Kidney (tissue), 22 donors: ENCODE measurements at places on chromosomes 2 and 18.

- DNase-seq = peak; percentile 47
Measured at GRCh38 chr2:108621087-108621559, 86.9 kb downstream of the LIMS1 start.

- no peak for DNase-seq
Measured at GRCh38 chr18:38642711-38643110, 1077.1 kb upstream of the CELF4 start.

- DNase-seq = no peak
Measured at GRCh38 chr18:10519366-10519765, 6.5 kb upstream of the NAPG start.

GRCh38 chr2:225998653-225999052 is 599.1 kb downstream of the NYAP2 start:
- no peak for DNase-seq

- DNase-seq = peak; percentile 93
Measured at GRCh38 chr2:112481050-112481527, 867 bp upstream of the TTL start.

GRCh38 chr2:39666491-39667101 is 879 bp downstream of the TMEM178A start:
- peak; percentile 39 for DNase-seq

GRCh38 chr2:85503168-85503850 is 35.7 kb upstream of the MAT2A start:
- DNase-seq = no peak

DNA sequence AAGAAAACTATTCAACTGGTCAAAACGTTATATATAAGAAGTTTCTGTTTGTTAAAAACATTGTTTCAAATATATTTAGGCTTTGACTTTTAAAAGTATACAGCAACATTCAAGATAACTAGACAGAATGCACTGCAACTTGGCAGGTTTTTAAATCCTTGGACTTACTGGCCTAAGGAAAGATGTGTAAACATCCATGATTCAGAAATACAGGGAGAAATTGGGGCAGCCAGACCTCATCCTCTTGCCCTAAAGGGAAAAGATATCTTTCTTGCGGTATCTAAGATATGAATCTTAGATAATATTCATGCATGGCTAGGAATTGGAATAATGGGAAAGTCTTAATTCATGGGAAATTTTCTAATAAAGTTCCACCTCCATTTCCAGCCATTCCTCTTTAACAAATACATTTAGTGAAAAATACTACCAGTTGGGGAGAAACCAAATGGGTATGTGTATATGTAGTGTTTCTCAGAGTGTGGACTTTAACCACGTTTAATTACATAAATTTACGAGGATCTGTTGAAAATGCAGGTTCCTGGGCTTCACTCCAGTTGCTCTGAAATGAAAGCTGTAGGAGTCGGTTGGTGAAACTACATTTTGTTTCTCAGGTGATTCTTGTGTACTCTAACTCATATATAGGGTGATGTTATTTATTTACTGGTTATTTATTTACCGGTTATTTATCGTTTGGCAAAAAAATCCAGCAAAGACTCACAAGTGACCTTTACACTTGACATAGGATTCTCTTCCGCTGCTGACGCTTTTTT is 587 bp upstream of the TANK start:
- no peak for DNase-seq

DNA sequence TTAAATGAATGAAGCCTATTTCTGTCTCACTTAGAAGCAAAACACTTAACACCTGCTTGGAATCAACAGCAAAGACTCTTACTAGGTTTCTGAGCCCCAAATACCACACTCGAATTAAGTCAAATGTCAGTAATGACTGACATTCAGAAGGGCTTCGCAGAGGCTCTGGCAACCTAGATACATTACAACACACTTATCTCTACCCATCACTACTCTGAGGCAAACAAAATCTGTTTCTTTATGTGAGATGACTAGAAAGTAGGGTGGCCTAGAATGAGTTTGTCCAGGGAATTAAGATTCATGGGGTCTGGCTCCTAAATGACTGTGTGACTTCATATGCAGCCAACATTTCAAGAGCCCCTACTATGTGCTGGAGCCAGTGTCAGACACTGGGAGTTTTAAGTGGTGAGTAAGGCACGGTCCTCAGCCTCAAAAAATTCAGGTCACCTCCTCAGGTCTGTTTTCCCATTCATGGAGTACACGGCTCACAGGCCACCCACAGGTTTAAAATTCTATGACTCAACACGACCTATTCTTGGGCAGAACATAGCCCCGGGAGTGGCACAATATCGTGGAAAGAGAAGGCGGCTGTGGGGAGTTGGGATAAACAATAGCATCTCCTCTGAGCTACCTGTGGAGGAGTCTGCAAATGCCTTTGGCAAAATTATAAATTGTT is 150.3 kb upstream of the ZFP36L2 start:
- DNase-seq = no peak

- DNase-seq = no peak
Measured at GRCh38 chr2:60546756-60547420, 6.6 kb downstream of the BCL11A start.

GRCh38 chr2:88011011-88011410 is 5.3 kb downstream of the RNU2-63P start:
- no peak for DNase-seq

GRCh38 chr2:207363761-207364290 is 165.9 kb upstream of the CREB1 start:
- DNase-seq = no peak

- DNase-seq = no peak
Measured at GRCh38 chr2:69185807-69186206, 172.8 kb downstream of the ANTXR1 start.

- DNase-seq = no peak
Measured at GRCh38 chr2:101310834-101311695, 2.6 kb upstream of the RNF149 start.

- DNase-seq = no peak
Measured at GRCh38 chr2:38601463-38602135, 1.1 kb downstream of the HNRNPLL start.

DNA sequence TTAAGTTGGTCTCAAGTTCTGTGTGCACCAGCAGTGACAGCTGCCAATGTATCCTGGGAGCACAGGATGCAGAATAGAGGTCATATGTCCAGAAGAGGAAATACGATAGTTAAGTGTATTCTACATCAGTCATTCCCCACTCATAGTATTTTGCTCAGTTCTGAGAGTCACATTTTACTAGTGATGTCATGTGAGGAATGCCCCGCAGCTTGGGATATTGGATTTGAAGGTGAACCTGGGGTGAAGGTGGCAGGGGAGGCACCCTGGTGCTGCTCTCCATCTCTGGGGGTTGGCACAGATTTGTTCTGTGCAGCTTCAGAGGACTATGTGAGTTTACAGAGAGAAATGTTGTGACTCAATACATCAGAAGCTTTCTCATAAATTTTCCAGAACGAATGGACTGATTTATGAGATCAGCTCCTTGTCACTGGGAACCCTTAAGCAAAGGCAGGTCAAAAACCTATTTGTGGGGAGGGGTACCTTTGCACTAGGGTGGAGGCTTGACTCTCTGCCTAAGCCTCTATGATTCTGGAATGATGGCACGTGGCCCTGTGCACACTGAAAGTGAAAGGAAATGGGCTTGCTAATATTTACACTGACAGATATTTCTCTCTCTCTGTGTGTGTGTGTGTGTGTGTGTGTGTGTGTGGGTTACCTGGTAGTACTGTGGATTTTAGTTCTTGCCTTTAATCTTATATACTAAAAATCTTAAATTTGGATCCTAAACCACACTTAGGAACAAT is 95.9 kb downstream of the NEB start:
- no peak for DNase-seq

DNA sequence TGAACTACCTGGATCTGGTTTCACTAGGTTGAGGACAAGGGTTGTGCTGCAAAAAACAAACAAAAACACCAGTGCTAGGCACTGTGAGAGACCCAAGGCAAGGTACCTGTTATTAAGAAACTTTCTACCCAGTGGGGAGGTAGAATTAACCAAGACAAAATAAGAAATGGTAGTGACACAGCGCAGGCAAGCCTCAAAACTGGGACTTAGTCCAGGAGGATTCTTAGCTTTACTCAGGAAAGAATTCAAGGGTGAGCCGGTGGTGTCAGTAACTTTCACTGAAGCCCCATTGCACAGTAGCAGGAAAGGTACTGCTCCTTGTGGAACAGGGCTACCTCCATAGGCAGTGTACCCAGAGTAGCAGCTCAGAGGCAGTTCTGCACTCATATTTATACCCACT is 131.6 kb downstream of the SCG2 start:
- DNase-seq = no peak

DNA sequence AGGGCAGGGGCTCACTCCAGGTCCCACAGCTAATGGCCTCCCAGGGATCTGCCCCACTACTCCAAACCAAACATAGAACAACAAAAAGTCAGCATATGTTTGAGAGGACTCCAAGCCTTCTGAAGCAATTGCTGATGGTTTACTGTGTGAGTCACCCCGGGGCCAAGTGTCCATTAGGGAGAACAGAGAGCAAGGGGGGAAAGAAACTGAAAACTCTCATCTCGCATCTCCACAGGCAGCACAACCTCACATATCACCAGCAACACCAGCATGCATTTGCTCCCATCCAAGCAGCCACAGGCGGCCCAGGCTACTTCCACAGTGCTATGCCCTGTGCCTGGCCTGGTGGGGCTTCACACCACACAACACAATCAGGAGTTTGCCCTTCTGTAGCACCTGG is 39.1 kb downstream of the CYRIA start:
- DNase-seq = no peak

DNA sequence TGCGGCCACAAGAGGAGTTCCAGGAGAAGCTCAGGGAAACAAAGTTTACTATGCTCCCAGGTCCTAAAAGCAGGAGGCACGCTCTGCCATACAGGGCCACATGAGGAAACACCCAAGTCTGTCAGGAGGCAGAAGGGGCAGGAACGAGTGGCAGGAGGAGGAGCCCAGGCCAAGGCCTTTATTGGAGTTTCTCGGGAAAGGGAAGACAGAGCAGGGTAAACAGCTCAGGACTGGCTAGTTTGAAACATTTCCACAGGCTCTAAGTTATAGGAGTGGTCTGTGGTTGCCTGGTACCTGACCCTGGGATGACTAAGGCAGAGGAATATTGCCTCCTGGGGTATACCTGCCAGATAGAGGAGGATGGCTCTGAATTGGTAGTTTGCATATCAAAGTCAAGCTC is 3.7 kb upstream of the ZNF638 start:
- DNase-seq = no peak

DNA sequence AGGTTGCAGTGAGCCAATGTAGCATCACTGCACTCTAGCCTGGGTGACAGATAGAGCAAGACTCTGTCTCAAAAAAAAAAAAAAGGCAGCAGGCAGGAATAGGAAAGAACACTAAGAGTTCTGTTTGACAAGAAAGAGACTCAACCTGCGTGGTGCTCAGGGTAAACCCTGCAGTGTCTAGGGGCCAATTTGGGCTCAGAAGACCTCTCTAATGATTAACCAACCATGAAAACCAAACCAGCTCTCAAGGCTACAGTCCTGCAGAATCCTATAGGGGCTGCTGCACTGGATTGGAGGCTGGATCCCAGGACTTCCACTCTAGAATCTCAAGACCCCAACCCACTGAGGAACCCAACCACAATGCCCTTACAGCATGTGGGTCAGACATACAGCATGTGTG is 2.4 kb downstream of the TRABD2A start:
- DNase-seq = no peak

GRCh38 chr2:3379339-3379646 is 201 bp upstream of the TRAPPC12 start:
- DNase-seq = no peak

- no peak for DNase-seq
Measured at GRCh38 chr18:5962362-5962761, 67.0 kb upstream of the TMEM200C start.

GRCh38 chr18:6413579-6414117 is 1.1 kb downstream of the L3MBTL4 start:
- no peak for DNase-seq

- no peak for DNase-seq
Measured at GRCh38 chr2:37795938-37796337, 124.5 kb upstream of the CDC42EP3 start.

DNA sequence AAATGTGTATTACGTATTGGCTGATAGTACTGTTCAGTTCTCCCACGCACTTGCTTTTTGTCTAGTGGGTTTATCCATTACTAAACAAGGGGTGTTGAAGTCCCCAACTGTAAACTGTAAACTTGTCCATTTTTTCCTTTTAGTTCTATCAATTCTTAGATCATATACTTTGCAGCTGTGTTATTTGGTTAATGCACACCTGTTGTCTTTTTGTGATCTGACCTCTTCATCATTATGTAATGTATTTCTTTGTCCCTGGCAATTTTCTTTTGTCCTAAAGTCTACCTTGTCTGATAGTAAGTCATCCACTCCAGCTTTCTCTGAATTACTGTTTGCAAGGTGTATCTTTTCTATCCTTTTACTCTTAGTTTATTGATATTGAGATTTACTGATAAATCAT is 21.9 kb downstream of the MCEE start:
- no peak for DNase-seq

DNA sequence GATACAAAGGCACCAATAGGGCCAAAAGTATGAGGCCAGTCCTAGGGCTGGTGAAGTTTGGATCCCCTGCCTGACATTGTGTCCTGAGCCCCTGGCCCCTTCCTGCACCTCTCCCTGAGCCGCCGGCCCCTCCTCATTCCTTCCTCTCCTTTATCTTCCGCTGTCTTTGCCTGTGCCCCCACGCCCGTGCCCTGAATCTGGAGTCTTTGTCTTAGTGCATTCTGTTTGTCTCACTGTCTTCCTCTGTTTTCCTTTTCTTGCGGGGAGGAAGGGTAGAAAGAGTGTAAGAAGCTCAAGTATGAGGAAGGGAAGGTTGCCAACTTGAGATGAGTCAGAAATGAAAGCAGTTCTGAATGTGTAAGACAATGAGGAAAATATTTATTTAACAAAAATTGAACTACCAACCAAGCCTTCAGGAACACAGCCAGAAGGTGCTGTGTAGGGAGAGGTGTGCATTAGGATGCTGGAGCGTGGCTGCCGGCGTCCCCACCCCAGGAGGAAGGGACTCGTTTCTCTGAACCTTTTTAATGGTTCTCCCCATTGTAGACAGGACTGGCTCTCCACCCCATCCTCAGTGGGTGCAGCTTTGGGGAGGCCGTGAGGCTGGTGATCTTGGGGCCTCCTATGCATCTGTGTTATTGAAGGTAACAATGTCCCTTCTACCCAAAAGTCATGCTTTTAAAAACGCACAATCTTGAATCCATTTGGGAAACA is 133.1 kb downstream of the NEDD4L start:
- DNase-seq = no peak

- DNase-seq = no peak
Measured at GRCh38 chr2:101949304-101949703, 42.5 kb upstream of the IL1R2 start.

- DNase-seq = no peak
Measured at GRCh38 chr2:181680055-181680936, at the start of gene NEUROD1. NEUROD1 (minus strand) TSS chr2:181680517; CDS start chr2:181678860, 1,657 bp downstream.
